ENCODE measurements at places on chromosomes 16 and 17.

GRCh38 chr16:22661161-22661647, 150.5 kb downstream of the NPIPB5 start:
- DNase-seq, result no peak

GRCh38 chr17:540631-541030, 174.0 kb downstream of the VPS53 start:
- DNase-seq, result no peak

DNA sequence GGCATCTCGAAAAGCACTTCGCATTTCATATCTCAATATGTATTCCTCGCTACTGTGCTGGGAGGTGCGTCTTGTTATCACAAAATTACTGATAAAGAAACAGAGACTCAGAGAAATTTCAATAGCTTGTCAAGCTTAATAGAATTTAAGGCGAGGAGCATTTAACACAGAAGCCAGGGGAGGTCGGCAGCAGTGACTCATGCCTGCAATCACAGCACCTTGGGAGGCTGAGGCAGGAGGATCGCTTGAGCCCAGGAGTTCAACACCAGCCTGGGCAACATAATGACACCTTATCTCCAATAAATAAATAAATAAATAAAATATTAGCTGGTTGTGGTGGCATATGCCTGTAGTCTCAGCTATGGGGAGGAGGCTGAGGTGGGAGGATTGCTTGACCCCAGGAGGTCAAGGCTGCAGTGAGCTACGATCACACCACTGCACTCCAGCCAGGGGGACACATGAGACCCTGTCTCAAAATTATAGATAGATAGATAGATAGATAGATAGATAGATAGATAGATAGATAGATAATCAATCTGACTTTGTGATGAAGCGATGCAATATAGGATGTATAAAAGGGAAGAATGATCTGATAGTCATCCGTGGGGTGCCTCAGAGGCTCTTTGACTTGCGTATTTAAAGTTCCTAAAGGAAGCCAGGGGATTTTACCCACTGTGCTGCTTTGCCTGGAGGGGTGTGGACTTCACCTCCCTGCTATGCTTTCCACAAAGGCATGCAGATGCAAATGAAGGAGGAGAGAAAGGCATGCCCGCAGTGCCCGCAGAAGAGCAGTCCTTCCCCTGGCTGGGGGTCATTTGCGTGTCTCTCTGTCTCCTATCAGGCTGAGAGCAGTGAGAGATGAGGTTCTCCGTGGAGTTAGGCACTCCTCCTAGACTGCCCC, 15.9 kb upstream of the USP10 start:
- DNase-seq, result no peak

- DNase-seq, result no peak
Observed at GRCh38 chr16:9039210-9039609, 52.2 kb upstream of the HAPSTR1 start.

DNA sequence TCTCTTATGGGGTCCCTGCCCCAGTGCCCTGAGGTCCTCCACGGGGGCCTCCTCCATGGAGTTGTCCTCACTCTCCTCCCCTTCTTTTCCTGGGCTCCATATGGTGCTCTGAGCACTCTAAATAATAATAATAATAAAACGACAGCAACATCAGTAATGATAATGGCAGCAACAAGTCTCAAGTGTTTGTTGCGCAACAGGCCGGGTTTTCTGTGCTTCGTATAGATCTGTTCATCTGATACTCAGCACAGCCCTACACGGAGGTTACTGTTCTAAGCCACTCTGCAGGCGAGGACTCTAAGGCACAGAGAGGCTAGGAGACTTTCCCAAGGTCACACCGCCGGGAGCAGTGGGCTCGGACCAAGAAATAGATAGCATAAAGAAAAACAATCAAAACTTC, 13.7 kb downstream of the CIBAR2 start:
- no peak for DNase-seq

Measured in activated CD4-positive, alpha-beta T cell treated with anti-CD3 and anti-CD28 coated beads for 48 hours (primary cell).